ENCODE measurements at places on chromosomes 12 and 14.

DNA sequence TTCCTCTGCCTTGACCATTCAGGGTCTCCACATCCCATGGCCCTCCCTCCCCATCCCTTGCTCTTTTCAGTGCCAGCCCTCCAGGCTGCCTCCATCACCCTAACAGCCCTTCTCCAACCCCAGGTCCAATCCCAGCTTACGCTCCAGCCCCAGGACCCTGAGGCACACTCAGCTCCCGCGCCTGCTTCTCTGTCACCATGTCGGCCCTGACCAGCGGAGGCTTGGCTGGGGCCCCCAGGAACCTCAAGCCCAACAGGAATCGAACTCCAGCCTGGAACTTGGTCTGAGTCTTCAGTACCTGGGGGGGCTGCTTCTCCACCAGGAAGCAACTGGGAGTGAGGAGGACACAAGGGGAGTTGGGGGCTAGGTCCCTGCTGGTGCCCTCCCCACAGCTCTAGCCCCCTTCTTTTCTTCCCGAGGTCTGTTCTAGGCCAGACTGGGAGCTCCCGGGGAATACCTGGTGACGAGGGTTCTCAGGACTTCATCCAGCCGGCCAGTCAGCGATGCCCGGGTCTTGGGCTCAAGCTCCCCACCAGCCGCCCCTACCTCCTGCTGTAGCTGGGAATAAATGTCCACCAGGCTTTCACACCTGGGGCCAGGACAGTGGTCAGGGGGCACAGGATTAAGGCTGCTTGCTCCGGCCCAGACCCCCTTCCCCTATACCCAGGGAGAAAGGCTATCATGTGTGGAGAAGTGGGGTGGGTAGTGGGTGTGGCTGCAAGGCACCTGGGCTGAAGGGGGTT lies 6.0 kb downstream of the STAT6 start:
- DNase-seq, result no peak

GRCh38 chr14:77139540-77140358 lies 1.8 kb downstream of the ZDHHC22 start:
- no peak for DNase-seq

GRCh38 chr14:54462048-54462447 lies 20.9 kb upstream of the CNIH1 start:
- DNase-seq, result no peak

DNA sequence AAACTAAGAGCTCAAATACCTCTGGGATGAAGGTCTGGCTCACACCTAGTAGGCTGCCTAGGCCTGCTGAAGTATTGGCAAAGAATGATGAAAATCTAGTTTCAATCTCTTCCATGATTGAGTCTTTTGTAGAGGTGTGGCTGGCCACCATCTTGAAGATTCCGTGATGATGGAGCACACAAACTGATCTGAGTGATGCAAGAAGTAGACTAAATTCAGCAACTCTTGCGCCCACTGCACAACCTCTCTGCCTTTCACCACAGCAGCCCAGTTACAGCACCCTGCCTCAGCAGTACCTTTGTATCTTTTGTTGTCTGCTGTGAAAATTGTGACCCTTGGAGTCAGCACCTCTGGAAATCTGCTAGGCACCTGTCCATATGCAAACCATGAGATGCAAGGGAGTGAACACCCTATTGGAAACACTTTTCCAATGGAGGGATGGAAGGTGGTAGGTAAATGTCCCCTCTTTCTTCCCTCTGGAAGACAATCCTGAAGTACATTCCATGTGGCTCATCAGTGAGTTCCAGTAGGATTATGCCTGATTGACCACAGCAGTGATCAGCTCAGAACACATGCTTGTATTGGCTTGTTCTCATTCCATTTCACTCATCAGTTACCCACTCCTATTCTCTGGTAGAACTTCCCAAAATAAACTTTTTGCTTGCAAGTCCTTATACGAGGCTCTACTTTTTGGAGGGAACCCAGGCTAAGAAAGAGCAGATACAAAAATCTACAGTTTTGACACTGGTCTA lies 58.6 kb downstream of the BTBD7 start:
- no peak for DNase-seq

DNA sequence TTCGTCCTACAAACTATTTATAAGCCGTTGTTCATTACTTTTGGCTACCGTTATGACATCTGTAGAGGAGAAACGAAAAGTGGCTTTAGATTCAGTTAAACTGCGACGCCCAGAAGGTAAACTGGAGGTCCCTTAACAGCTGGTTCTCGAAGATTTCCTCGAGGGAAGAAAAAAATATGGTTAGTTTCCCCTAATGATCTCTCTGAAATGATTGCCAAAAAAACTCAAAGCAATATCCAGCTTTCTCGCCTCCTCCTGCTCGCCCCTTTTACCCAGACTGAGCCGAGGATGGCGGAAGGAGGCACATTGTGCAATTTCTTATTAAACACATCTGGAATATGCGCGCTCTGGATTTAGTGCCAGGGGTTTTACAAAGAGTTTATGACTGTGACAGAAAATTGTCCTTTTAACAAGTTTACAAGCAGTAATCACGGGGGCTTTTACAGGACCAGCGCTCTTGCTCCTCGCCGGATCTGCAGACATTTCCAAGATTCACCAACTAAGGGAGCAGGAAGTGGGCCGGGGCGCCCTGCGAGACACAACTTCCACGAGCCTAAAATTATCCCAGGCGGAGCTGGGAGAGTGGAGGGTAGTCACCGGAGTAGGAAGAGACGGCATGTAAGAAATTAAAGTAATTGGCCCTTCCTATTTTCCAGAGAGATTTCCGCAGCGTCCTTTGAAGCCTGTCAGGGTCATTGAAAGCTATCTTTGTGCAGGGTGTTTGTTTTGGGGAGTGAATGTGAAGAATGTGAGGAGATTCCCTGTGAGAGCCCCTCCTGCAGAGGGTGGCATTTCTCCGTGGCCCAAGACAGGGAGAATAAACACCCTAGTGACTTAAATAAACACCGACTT lies 5.6 kb downstream of the SIX1 start:
- DNase-seq, result no peak

GRCh38 chr12:62660756-62661155 lies 194.1 kb downstream of the MON2 start:
- no peak for DNase-seq

DNA sequence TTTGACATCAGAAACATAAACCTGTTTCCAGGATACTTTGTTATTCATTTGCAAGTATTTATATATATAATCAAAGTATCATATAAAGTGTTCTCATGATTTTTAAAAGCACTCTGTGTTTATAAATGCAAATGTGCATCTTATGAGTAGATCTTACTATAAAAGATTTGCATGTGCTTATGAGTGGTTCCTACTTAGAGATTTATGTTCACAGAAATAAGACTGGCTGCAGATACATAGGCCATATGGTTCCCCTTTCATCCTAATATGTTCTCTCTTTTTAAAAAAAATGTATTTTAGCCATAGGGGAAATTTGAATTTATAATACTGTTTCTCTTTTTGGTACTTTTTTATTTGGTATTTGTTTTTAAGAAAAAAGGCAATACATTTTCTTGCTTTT lies 174.2 kb downstream of the ESR2 start:
- no peak for DNase-seq

DNA sequence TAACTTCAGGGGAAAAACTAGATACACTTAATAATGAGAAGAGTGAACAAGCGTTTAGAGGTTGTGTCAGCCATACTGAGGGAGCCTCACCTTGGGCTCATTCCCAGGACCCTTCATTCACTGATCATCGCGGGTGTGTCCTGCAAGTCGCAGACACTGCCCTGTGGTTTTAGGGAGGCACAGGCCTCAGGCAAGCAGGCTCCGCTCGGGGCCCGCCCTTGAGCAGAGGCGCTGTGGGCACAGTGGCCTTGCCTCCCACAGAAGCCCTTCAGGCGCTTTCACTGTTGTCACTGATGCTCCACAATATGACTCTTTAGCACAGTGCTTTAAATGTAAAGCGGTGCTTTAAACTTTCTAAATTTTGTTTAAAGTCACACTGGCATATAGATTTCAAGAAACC lies 67.4 kb downstream of the DDX51 start:
- no peak for DNase-seq

DNA sequence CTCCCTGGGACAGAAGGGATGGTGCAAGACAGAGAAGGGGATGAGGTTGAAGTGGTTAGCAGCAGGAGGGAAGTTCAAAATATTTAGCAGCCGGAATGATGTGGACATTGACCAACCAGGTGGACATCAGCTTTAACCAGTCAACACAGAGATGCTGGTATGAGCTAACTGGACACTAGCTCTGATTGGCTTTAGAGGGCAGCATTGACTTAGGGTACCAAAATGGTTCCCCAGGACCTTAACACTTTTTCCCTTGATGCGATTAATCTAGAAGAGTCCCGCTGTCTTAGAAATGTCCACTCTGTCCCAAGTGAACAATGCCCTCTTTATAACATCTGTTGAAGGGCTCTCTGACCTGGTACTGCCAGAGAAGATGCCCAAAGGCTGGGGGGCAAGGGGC lies 134.0 kb upstream of the GSC start:
- no peak for DNase-seq

GRCh38 chr14:34833549-34834523 lies 41.3 kb downstream of the BAZ1A start:
- peak; percentile 16 for DNase-seq

DNA sequence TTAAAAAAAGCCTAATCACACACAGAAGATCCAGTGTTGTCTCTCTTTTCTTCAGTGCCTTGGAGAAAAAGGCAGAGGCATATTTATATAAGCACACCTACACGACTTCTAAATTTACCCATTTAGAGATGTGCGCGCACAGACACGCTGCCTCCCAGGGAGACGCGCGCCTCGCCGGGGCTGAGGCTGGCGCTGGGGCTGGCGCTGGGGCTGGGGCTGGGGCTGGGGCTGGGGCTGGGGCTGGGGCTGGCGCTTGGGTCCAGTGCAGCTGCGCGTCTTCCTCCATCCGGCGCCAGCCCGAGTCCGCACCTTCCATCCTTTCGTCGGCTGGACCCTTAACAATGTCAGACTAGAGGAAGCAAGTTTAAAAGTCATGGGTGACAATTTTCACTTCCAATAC lies 118.4 kb upstream of the ARID2 start:
- DNase-seq, result no peak

DNA sequence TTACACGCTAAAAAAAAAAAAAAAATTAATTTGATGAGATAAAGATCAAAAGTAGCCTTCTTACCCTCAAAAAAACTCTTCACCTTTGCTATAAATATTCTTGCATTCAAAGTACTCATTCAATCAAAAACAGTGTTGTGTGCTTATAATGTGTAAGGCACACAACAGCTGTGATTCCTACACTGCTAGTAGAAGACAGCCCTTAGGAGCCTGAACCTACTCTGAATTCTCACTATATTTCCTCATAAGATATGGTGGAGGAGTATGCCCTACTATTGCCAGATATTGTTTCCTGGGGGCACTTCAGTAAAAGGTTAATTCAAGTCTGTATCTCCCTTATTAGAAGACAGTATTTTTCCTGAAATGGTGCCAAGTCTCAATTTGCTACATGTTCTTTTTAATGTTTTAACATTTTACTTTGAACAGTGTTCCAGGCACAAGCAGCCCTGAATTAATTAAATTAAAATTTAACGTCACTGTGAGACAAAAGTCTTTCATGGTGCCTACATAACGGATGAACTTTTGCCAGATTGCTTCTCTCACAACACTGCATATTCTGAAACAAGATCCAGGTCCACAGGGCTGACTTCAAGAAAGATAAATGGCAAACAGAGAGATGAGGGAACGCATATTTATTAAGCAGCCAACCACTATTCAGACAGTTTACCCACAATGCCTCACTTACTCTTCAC lies 19.3 kb downstream of the PPP2R5E start:
- DNase-seq, result no peak
